ENCODE measurements at places on chromosomes 7 and 10.

GRCh38 chr10:45464958-45465567 lies 91.0 kb downstream of the ALOX5 start:
- peak; percentile 68 for DNase-seq

GRCh38 chr7:47028284-47028683 lies 553.6 kb downstream of the TNS3 start:
- no peak for DNase-seq

GRCh38 chr10:21634599-21635365 lies 100.8 kb downstream of the MLLT10 start:
- DNase-seq: no peak

GRCh38 chr10:37379991-37380390 lies 254.6 kb downstream of the ANKRD30A start:
- DNase-seq: no peak

DNA sequence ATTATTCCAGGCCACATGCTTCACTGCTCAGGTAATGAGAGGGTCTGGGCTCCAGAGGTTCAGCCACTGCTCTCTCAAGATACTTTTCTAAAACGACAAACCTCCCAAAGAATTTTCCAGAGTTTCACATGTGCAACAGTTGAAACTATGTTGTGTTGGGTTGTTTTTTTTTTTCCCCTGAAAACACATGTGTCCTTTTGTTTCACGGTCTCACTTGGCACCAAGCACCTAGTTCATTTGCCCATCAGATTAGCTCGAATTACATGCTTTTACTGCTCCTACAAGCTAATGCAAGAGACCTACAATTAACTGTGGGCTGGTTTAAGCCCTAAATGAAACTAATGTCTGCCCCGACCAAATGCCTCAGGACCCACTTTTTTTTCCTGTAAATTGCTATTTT lies 313.3 kb downstream of the FGFR2 start:
- no peak for DNase-seq

GRCh38 chr7:113202284-113202683 lies 83.9 kb upstream of the SMIM30 start:
- no peak for DNase-seq

- no peak for DNase-seq
These were observed 646.0 kb downstream of the KCNMA1 start for GRCh38 chr10:76991621-76992020.

DNA sequence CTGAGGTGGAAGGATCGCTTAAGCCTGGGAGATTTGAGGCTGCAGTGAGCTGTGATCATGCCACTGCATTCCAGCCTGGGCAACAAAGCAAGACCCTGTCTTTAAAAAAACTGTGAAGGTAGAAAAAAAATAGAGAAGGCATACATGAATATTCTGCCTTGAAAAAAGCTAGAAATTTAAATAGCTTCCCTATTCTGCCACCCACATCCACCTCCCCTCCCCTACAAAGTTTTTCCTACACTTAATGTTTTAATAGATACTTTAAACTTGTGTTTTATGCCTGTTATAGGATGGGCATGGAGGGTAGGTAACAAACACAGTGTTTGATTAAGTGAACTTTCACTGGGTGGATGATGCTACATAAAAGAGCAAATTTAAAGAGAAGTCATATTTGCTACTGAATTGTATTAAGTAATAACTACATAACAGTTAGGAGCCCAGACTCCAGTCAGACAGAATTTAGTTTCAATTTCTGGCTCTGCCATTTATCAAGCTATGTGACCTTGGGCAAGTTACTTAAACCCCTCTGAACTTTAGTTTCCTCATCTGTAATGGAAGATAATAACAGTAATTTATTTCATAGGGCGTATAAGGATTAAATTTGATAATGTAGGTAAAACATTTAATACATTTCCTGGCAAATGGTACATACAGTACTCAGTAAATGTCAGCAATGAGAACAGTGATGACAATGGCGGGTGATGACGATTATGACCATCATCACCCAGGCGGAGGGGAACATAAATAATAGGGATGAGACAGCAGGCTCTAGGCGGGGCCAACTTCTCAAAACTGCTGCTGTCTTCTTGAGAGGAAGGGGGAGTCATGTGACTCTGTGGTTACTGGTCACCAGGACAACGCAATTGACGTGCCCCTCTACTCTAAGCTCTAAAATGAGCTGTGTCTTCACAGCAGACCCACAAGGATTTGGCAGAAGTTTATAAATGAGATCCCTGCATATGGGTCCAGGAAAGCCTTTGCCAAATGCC lies 15.8 kb downstream of the DNMBP start:
- peak; percentile 43 for DNase-seq

GRCh38 chr7:134771889-134772288 lies 7.5 kb upstream of the CALD1 start:
- no peak for DNase-seq

DNA sequence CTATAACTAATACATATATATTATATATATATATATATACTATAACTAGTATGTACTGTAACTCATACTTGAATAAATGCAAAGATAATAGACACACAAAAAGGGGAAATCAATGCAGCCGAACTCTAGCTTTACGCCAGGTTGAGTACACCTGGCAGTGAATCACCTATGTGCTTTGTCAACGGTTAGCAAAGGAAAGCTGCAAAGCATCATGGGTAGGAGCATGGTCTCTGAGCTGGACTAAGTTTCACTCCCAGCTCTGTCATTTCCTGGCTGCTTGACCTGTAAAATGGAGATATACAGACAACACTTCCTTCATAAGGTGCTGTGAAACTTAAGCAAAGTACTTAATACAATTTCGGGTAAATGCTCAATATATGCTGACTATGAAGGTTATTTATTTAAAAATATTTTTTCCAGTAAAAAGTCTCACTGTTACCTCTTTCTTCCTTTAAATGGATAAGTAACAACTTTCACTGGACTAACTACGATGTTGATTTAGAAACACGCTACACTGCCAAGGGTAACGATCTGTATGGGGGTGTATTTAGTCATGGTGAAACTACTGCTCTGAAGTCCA lies 61.7 kb upstream of the ITGA8 start:
- no peak for DNase-seq

All from CD4-positive, alpha-beta T cell treated with Interleukin-15 for 4 hours (primary cell).